NCI-H774 (cell line): ENCODE measurements at places on chromosomes 11 and 22.
A peak's percentile ranks its signal among the peaks of the same experiment; 100 is the strongest.

GRCh38 chr11:75208446-75208845, 32.1 kb upstream of the TPBGL start:
- DNase-seq: no peak

DNA sequence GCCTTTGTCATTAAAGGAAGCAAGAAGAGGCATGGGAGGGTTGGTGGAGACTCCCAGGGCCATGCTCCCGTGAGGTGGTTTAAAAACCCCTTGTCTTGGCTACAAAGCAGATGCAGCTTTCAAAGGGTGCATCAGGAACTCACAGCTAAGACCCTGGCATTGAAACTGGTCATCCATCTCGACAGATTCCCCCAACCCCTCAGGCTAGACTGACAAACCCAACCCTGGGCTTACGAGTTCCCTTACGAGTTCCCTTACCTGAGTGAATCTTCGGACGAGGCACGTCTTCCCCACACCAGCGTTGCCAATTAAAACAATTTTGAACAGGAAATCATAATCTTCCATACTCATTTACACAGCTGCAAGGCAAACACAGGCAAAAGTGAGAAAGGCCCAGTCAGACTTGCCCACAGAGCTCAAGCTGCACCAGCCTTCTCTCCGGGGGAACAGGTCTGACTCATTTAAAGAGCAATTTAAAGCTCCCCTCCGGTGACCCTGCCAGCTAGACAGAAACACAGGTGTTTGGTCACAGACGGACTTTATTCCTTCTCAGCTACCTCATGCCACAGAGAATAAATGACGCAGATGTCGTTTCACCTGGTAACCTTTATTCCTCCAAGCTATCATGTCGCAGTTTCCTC, 74.6 kb downstream of the RAB30 start:
- peak; percentile 70 for DNase-seq

- no peak for DNase-seq
These were observed 17.2 kb upstream of the CD59 start for GRCh38 chr11:33753304-33753967.

GRCh38 chr22:30649430-30650007, 13.9 kb downstream of the SLC35E4 start:
- no peak for DNase-seq

GRCh38 chr22:17726928-17727897, 47.1 kb downstream of the BID start:
- DNase-seq: no peak

- no peak for DNase-seq
These were observed 58.1 kb downstream of the MAML2 start for GRCh38 chr11:96284917-96285316.

GRCh38 chr22:48449466-48450187, 1378.0 kb downstream of the BRD1 start:
- DNase-seq: no peak

DNA sequence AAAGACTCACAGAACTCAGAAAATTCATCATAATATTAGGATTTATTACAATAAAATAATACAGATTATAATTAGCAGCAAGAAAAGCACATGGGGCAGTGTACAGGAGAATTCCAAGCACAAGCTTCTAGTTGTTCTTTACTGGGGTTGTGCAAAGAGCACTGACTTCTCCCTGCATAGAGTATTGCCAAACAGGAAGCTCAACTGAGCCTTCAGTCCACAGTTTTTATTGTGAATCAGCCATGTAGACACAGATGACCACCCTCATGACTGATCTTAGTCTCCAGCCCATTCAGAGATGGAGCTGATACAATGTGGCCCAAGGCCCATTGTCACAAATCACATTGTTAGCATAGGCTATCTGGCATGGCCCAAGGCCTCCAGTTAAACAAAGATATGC, 798.9 kb downstream of the KCNA4 start:
- DNase-seq: no peak

DNA sequence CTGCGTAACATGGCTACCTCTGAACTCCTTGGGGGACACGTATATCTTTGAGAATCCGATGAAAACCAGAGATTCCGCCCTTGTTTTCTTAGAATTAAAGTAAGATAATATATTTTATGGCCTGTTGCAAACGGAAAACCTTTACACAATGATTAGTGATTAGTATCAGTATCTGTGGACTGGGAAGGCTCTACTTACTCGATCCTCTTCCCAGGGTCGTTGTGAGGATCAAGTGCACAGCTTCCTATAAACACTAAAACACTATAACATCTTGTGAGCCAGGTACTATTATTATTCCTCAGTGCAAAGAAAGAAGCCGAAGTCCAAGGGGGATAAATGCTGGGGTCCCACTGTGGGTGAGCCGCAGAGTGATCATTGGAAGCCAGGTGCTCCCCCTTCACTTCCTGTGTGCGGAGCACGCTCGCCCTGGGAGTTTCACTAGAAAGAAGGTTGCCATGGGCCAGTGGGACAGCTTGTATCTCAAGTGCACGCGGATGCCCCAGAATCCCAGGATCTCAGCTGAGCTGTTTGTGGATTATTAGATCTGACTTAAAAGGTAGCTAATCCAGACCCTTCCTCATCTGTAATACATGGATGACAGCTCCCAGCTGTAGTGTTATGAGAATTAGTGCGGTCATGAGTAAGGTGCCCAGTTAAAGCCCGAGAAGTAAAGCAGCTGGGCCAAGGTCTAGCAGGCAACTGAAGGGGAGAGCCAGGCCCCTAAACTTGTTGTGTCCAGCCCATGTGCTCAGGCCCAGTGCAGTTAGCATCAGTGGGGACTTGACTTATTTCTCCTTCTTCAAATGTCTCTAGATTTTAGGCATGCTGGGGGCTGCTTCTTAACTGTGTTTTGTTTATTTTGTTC, 839 bp downstream of the CBY1 start:
- DNase-seq: no peak
